Non-pigmented ciliary epithelial cell (primary cell): ENCODE measurements at places on chromosomes 3 and 15.

GRCh38 chr3:49703956-49704355 lies 14.6 kb downstream of the RNF123 start:
- DNase-seq = no peak

- DNase-seq = no peak
Observed at GRCh38 chr3:134666885-134667284, 16.1 kb upstream of the KY start.

GRCh38 chr3:149384911-149385321 lies 7.5 kb upstream of the TM4SF1 start:
- peak; percentile 79 for DNase-seq

GRCh38 chr3:183626877-183627594 lies 8.4 kb upstream of the KLHL24 start:
- no peak for DNase-seq

- no peak for DNase-seq
Observed at GRCh38 chr3:122063908-122064307, 8.7 kb downstream of the CD86 start.

GRCh38 chr3:29513236-29513635 lies 232.4 kb downstream of the RBMS3 start:
- DNase-seq = no peak
